ENCODE measurements at places on chromosomes 7 and 10.
A peak's percentile ranks its signal among the peaks of the same experiment; 100 is the strongest.

DNA sequence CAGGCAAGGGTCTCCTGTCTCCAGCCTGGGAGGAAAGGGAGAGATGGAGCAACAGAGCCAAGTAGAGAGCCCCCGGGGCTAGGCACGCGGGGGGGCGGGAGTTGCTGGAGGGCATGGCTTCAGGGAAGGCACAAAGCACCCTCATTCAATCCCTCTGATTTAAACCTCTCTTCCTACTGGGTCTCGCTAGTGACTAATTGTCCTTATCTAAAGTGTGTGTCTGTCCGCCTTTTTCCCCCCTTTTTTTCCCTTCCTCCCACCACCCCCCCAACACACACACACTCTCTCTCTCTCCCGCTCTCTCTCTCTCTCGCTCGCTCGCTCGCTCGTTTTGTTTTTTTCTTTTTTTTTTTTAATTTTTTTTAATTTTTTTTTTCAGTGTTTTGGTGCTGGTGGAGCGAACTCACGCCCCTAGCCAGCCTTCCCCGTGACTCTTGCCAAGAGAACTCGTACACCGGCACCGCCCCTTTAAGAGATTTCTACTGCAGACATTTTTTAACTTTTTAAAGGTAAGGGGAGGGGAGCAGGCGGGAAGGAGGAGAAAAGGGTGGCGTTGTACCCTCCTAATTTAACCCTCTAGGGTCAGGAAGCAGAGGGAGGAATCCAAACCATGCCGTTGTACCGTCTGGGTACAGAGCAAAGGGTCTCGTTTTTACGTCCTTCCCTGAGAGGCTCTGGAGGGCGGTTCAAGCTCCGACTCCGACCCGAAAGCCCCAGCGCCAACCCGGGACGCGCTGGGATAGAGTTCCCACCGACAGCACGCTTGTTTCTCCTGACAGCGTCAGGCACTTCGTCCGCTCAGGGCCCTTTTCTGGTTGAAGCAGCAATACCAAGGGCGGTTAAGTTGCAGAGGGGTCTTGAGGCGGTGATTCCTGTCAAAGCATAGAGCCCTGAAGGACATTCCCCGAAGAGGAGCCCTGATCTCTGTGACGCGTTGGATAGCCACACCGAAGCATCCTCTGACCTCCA, at the start of gene HPSE2:
TSS of gene HPSE2 (minus strand) at position 195 of the 969 bp plus-strand sequence.
- DNase-seq, result no peak

GRCh38 chr7:96219378-96220130, 102.3 kb downstream of the SLC25A13 start:
- DNase-seq, result no peak

- no peak for DNase-seq
Observed at GRCh38 chr7:100065452-100066186, 15.9 kb downstream of the ZNF3 start.

GRCh38 chr7:111388912-111389311, 173.4 kb downstream of the IMMP2L start:
- DNase-seq, result no peak

GRCh38 chr10:114541081-114541796, 116.8 kb downstream of the ABLIM1 start:
- DNase-seq, result peak; percentile 70

DNA sequence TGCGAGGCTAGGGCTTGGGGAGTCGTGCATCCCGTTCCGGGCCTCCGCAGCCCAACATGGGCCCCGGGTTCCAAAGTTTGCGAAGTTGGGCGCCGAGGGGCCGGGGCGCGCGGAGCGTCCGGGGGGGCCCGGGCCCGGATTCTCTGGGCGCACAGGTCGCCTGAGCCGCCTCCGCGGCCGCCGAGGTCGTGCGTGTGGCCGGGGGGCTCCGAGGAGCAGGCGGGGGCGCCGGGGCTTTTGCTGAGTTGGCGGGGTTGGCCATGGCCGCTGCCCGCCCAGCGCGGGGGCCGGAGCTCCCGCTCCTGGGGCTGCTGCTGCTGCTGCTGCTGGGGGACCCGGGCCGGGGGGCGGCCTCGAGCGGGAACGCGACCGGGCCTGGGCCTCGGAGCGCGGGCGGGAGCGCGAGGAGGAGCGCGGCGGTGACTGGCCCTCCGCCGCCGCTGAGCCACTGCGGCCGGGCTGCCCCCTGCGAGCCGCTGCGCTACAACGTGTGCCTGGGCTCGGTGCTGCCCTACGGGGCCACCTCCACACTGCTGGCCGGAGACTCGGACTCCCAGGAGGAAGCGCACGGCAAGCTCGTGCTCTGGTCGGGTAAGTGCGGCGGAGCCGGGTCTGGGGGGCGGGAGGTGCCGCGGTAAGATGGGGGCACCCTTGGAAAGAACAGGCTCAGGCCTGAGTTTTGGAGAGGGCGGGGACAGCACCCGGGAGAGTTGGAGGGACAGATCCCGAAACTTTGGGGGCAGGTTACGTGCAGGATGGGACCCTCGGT, 643 bp downstream of the SMO start:
- no peak for DNase-seq

- DNase-seq, result no peak
Observed at GRCh38 chr7:138876326-138876725, 78.3 kb upstream of the ATP6V0A4 start.

DNA sequence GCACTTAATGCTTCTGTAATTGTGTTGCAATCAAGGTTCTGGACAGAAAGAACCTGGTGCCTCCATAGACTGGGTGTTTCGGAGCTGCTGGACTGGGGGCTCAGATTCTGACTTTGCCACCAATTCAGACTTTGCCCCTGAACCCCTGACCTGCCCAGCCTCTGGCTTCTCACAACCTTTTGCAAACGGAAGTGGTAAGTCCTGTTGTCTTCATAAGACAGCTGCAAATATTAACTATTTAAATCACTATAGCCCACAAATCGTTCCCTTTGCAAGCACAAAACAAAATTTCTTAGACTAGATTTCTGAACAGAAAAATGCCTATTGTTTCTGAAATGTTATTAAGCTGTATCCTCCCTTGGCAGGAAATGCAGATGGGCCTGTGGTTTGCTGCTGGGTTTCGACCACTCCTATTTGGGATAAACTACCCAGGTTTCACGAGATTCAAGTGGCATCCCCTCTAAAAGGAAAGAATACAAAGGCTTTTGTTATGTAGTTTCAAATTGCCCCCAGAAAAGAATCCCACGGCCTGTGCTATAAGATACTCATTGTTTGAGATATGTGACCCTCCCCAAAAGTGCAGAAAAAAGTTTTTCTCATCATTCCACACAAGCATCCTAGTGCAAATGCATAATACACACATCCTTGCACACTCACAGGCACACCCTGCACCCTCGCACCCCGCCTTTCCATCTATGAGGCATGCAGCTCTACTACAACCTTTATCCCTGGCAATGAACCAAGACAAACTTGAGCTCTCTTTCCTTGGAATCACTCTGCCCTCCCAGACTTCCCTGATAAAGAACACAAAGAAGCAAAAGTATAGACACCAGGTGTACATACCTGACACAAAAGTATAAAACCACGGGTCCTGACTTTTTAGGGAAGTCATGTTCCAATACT, 209.1 kb downstream of the PRPF18 start:
- no peak for DNase-seq

GRCh38 chr7:134532180-134532953, 5.0 kb downstream of the AKR1B10 start:
- no peak for DNase-seq

- no peak for DNase-seq
Observed at GRCh38 chr10:45612741-45613140, 59.8 kb downstream of the ZFAND4 start.

DNA sequence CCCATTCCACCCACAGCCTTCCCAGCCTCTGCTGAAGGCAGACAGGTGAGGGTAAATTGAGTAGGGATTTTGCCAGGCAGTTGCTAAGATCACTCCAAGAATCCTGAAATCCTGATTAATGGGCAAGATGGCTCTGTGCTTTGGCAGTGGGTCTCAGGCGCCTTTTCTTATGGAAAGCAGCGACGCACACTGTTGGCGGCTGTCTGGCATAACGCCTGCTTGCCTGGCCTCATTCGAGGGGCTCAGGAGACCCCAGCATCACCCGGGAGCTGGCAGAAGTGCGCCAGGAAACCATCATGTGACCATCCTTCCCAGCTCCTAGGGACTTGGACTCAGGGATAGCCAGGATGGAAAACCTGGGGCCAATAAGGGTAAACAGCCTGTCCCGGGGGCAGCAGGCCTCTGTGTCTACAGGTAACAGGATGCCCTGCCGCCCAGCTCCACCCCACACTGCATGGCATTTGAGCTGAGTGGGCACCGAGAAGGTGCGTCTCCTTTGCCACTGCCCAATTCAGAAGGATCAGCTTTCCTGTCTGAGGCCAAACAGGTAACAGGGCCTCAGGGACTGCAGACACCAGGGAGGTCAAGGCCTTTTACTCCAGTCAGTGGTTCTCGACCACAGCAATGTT, 98.6 kb downstream of the FAM53B start:
- DNase-seq, result no peak

DNA sequence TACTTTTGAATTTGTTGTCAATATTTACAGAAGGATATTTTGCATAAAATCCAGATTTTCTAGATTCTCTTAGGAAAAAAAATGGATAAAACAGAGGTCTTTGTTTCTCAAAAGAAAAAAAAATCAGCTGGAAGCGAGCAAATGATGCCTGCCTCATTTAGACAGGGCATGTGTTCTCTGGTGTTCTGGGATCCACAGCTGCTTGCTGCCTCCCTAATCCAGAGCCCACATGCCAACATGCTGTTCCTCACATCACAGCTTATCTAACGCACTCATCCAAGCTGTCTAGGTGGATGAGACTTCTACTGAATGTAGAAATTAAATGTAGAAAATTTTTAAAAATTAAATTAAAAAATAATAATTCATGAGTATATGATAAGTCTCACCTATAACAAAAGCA, 630.1 kb downstream of the SORCS1 start:
- DNase-seq, result no peak

GRCh38 chr7:158861004-158861787, 4.8 kb downstream of the DYNC2I1 start:
- DNase-seq, result no peak

GRCh38 chr7:75938921-75939320, 24.0 kb downstream of the POR start:
- DNase-seq, result no peak

GRCh38 chr7:134101716-134102115, 25.4 kb upstream of the LRGUK start:
- DNase-seq, result no peak

GRCh38 chr7:101106386-101106785, 20.5 kb upstream of the SERPINE1 start:
- DNase-seq, result no peak

GRCh38 chr7:151954866-151955820, 1.1 kb upstream of the GALNTL5 start:
- DNase-seq, result no peak

GRCh38 chr10:62284221-62284620, 15.6 kb upstream of the RTKN2 start:
- no peak for DNase-seq

DNA sequence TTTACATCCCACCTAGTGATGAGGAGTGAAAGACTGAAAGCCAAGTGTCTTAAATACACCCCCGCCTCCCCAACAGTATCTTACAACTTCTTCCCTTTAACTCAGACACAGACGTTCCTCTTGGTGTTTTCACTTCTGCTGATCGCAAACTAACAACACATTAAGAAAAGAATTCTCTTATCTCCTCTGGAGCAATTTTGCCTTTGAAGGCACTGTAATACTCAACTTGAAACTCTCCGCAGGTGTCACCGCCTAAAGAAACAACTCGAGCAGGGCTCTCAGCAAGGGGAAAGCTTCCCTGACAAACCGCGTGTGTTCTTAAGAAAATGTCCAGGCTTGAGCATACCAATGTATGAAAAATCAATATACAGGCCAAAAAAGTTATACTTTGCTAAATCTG, 452 bp downstream of the SEMA3C start:
- no peak for DNase-seq

- DNase-seq, result no peak
Observed at GRCh38 chr7:131104596-131105293, 222.9 kb upstream of the MKLN1 start.

GRCh38 chr10:12387561-12388210, 38.3 kb downstream of the CAMK1D start:
- DNase-seq, result no peak

DNA sequence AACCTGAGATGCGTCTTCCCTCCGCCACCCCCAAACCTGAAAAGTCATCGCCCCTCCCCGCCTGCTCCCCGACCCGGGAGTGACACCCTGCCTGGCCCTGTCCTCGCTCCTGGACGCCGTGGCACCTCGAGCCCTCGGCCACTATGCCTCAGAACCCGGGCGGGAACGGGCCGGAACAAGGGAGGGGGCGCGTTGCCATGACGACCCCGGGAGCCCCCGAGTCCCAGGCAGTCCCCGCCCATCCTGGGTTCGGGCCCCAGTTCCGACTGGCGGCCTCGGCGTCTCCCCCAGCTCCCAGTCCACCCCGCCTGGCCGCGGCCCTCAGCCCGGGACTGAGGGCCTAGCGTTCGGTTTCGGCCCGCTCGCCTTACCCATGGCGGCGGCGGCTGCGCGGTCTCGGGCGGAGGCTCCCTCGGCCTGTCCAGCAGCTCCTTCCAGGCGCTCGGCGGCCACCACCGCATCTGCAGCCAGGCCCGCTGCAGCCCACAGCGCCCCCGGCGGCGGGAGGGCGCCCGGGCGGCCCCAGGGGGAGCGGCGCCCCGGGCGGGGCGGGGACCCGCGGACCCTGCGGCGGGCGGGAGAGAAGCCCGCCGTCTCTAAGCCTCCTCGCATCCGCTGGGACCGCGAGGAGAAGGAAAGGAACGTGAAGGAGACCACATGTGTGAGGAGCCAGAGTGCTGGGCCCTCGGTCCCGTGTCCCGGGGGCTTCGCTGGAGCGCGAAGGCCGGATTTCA, at the start of gene RUFY2:
TSS of gene RUFY2 (minus strand) at position 463 of the 734 bp plus-strand sequence. CDS start at position 375, 88 bp downstream.
- DNase-seq, result peak; percentile 46

GRCh38 chr7:97818066-97818663, 54.0 kb downstream of the ASNS start:
- DNase-seq, result no peak

GRCh38 chr7:112638675-112639400, 151.4 kb downstream of the TMEM168 start:
- DNase-seq, result no peak

- no peak for DNase-seq
Observed at GRCh38 chr7:143015084-143015483, 11.8 kb downstream of the OR9A2 start.

GRCh38 chr7:150307904-150308303, 15.3 kb upstream of the LRRC61 start:
- DNase-seq, result no peak
